Keratinocyte (primary cell): ENCODE measurements at places on chromosomes 16 and 17. TPM values are rescaled to one million over a fixed set of nuclear protein-coding genes. Genes with fewer than 3 reads are reported as not detected.

- H3K27ac ChIP-seq, result no peak overlapping the region
- H3K27me3 ChIP-seq, result peaks cover 9% of the 10 kb centered on the region
- no peak for DNase-seq
- peaks cover 2% of the 10 kb centered on the region for H3K4me1 ChIP-seq
Observed at GRCh38 chr16:83813823-83814658, 6.3 kb downstream of the HSBP1 start.

DNA sequence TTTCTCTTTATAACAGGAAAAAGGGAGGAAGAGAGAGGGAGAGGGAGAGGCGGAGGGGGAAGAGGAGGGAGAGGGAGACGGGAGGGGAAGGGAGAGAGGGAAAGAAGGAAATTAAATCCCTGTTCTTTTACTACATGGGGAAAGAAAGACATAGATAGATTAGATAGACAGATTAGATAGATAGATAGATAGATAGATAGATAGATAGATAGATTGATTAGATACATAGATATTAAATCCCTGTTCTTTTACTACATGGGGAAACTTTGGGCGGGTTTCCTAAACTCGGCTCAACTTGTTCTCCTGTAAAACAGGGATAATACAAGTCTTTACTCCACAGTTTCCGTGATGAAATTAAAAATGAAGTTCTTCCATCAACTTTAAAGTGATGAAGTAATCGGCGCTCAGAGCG lies 661 bp downstream of the RFWD3 start:
- no peaks in the 10 kb centered on the region for H3K27me3 ChIP-seq
- peaks cover 29% of the 10 kb centered on the region for H3K36me3 ChIP-seq
- H3K4me3 ChIP-seq, result peak overlapping the region; percentile 86
- H3K27ac ChIP-seq, result peak overlapping the region; percentile 88

DNA sequence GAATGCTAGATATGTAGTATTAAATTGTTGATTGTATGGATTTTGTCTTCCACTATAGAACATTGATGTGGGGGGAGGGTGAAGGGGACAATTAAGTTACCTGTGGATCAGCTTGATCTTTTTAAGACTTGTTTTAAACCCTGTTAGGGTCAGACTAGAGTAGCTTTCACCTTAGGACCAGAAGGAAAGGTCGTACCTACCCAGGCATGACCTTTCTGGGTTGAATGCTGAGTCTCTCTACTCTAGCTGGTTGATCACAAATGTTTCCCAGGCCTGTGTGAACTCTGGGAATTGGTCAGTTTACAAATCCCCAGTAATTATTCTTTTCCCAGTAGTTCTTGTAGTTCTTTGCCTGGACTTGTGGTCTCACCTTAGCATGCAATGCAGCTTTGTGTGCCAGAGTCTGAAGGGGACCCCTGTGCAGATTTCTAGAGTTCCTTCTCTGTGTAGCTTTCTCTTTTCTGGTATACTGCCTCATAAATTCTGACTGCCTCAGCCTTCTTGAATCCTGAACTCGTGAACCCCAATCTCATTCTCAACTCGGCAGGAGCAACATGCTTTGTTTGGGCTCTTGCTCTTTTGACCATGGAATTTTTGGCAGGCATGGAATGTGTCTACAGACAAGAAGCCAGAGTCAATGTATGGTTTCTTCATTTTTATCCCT lies 54.1 kb downstream of the VMP1 start:
- H3K36me3 ChIP-seq, result peaks cover 8% of the 10 kb centered on the region
- peak overlapping the region; percentile 93 for H3K27ac ChIP-seq
- peaks cover 38% of the 10 kb centered on the region for H3K4me1 ChIP-seq
- H3K4me3 ChIP-seq, result no peak overlapping the region
- no peaks in the 10 kb centered on the region for H3K27me3 ChIP-seq

Gene ADGRG1
- 28.4 to 94.9 TPM (median 38.4 TPM) in 3 replicates for polyA plus RNA-seq

DNA sequence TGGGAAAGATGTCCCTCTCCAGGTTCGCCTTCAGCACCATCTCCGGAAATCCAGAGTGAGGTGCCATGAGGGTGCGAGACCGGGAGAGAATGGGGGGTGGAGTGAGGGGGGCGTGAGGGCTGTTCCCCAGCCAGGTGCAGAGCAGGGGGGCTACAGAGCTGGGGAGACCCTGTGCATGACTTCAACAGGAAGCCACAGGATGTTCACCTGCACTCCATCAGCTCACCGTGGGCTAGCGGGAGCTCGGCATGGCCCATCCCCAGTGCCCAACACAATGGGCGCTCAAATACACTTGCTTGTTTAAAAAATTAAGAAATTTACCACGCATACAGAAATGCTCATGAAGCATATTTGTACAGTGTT lies 27.7 kb downstream of the TMEM235 start:
- H3K4me3 ChIP-seq, result no peak overlapping the region
- H3K36me3 ChIP-seq, result no peaks in the 10 kb centered on the region
- no peaks in the 10 kb centered on the region for H3K4me1 ChIP-seq
- peaks cover 14% of the 10 kb centered on the region for H3K27me3 ChIP-seq

DNA sequence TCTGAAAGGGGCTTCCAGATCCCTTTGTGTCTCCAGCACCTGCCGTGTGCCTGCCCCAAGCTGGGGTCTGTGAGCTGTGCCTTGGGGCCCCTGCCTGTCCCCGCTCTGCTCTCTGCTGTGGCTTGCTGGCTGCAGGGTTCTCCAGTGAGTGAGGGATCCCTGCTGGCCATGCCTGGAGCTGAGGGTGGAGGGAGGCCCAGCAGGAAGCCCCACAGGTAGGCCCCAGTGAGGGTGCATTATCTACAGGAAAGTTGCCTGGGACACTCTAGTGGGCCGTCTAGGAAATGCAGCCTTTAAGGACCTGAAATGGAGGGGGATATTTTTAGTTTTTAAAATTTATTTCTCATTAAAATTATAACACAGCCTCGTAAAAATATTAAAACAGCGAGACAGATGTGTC lies 50.9 kb downstream of the JPH3 start:
- peaks cover 31% of the 10 kb centered on the region for H3K27me3 ChIP-seq
- no peak for DNase-seq
- H3K4me3 ChIP-seq, result no peak overlapping the region

Gene GSG1L
- not detected in 3 replicates for polyA plus RNA-seq

Gene GP2
- polyA plus RNA-seq, result not detected in 3 replicates

GRCh38 chr17:44071772-44072171 lies 1.2 kb downstream of the G6PC3 start:
- H3K27me3 ChIP-seq, result no peaks in the 10 kb centered on the region
- peaks cover 14% of the 10 kb centered on the region for H3K4me1 ChIP-seq
- peak overlapping the region; percentile 81 for H3K27ac ChIP-seq
- DNase-seq, result peak; percentile 45
- H3K4me3 ChIP-seq, result peak overlapping the region; percentile 86

- no peak overlapping the region for H3K27ac ChIP-seq
- H3K27me3 ChIP-seq, result no peaks in the 10 kb centered on the region
- peaks cover 16% of the 10 kb centered on the region for H3K36me3 ChIP-seq
- H3K4me1 ChIP-seq, result peaks cover 15% of the 10 kb centered on the region
- H3K4me3 ChIP-seq, result no peak overlapping the region
Observed at GRCh38 chr17:4808378-4808767, 1.4 kb downstream of the PLD2 start.

- H3K4me1 ChIP-seq, result no peaks in the 10 kb centered on the region
- H3K27me3 ChIP-seq, result no peaks in the 10 kb centered on the region
- no peak overlapping the region for H3K27ac ChIP-seq
- no peak overlapping the region for H3K4me3 ChIP-seq
Observed at GRCh38 chr16:51450909-51451308, 299.8 kb upstream of the SALL1 start.

Gene GRIN2A
- polyA plus RNA-seq, result 0.01 TPM in 1 of 3 replicates, not detected in the others

DNA sequence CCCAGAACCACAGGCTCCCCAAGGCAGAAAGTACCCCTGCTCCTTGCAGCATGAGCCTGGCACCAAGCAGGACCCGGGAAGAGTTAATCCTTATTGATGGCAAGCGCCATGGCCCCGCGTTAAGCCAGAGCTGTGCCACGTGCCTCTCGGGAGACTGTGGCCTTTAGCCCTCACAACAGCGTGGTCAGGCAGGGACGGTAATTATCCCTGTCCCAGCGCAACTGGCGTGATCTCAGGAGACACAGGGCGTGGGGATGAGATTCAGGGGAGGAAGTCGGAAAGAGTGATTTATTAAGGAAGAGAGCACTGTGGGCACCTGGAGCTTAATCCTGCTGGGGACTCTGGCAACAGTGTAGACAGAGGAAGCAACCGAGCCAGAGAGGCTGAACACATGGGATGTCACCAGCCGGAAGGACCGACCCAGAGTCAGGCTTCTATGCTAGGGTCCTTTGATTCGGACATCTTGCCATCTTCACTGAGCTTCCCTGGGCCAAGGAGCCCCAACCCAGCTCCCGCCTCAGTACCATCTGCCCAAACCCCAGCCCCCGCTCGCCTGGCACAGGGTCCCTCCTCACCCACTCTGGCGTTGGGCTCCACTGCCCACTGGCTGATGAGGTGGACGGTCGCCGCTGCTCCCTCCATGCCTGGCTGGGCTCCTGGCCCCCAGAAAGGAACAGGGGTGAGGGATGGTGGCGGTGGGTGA lies 16.9 kb downstream of the OTOP3 start:
- no peak overlapping the region for H3K27ac ChIP-seq
- no peaks in the 10 kb centered on the region for H3K36me3 ChIP-seq
- peaks cover 6% of the 10 kb centered on the region for H3K27me3 ChIP-seq

Gene KRT15
- 505 to 838 TPM (median 729 TPM) in 3 replicates for polyA plus RNA-seq

DNA sequence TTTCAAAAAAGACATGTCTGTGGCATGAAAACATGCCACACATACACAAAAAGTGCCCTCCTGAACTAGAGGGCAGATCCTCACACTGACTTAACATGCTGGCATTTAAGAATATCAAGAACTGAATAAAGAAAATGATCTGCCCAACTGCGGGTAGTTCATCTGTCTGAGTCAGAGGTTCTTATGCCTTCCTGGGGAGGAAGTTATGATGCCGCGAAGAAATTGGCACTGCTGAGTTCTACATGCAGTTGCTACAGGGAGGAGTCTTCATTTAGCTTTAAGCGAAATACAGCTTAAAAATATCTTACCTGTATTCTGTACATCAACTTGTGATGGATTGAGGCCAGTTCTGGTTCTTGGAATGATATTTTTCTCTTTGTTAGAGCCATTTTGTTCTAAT lies 6.3 kb downstream of the ALDH3A2 start:
- H3K27ac ChIP-seq, result no peak overlapping the region
- H3K4me1 ChIP-seq, result peaks cover 26% of the 10 kb centered on the region
- no peak for DNase-seq
- H3K27me3 ChIP-seq, result no peaks in the 10 kb centered on the region
- H3K36me3 ChIP-seq, result peaks cover 16% of the 10 kb centered on the region
- H3K4me3 ChIP-seq, result no peak overlapping the region
